ENCODE measurements at places on chromosomes 5 and 9. TPM values are rescaled to one million over a fixed set of nuclear protein-coding genes. Genes with fewer than 3 reads are reported as not detected.
A peak's percentile ranks its signal among the peaks of the same experiment; 100 is the strongest.

DNA sequence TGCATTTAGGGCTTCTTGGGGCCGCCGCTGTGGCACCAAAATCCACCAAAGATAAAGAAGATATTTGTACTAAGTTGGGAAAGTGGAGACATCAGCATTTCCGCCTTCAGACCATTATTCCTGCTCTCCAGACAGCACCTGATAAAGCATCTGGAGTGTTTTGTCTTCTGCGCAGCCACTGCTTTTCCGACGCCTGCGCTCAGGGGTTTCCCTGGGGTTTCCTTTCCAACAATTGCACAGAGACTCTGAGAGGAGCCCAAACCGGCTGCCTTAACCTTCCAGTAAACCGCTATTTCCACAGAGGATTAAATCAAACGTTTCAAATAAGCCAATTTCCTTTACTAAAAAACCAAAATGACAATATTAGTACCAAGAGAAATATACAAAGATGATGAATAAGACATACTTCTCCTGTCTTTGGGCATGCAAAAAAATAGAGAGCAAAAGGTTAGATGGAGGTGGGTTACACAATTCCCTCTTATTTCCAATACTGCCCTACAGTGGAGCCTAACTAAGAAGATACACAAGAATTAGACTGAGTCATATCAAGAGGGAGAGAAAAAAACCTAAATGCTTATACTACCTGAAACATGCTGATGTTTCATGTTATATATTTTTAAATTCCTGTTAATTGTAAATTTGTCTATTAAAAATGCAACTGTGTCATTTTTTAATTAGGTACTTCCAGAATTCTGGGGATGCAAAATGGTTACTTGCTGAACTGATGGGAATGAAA, 98.4 kb downstream of the MAPKAP1 start:
- DNase-seq: no peak
- H3K27me3 ChIP-seq: no peaks in the 10 kb centered on the region
- no peak overlapping the region for H3K27ac ChIP-seq
- H3K4me1 ChIP-seq: peaks cover 21% of the 10 kb centered on the region
- H3K4me3 ChIP-seq: no peak overlapping the region
- peaks cover 5% of the 10 kb centered on the region for H3K36me3 ChIP-seq

DNA sequence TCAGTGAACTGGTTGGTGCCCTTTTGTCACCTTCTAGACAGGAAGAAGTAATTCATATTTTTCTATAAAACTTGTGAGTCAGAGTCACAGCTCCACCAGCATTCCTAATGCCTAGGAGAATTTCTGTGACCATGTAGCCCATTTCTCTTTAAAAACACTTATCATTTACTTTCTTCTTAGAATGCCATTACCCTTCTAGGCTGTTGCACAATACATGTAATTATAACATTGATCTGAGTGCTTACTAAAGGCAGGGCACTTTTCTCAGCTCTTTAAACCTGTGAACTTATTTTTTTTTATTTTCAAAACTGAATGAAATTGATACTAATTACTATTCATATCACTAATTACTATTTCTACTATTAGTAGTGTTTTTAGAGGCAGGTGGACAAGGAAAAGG, 373.7 kb downstream of the TLE4 start:
- H3K27me3 ChIP-seq: no peaks in the 10 kb centered on the region
- no peak overlapping the region for H3K4me3 ChIP-seq
- DNase-seq: no peak
- no peak overlapping the region for H3K27ac ChIP-seq
- no peaks in the 10 kb centered on the region for H3K4me1 ChIP-seq
- no peaks in the 10 kb centered on the region for H3K36me3 ChIP-seq

DNA sequence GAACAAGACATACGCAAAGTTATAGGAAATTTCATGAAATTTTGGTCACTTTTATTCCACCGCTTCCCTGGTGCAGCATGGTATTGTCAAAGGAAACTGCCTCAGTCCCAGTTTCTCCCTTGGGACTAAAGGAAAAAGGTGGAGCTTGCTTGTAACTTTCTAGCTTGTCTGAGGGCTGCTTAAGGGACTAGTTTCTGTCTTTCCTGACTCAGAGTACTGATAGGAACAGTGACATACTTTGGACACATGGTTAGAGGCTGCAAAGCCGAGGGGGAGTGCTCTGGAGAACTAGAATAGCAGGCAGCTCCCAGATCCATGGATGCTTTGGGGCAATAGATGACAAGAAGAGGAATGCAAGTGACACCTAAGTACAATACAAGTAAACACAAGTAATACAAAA, 136.7 kb downstream of the CDC42SE2 start:
- no peaks in the 10 kb centered on the region for H3K27me3 ChIP-seq
- H3K36me3 ChIP-seq: peaks cover 66% of the 10 kb centered on the region
- H3K4me3 ChIP-seq: no peak overlapping the region
- DNase-seq: no peak
- peak overlapping the region; percentile 36 for H3K27ac ChIP-seq
- H3K4me1 ChIP-seq: peaks cover 34% of the 10 kb centered on the region

The ZNF366 gene
- not detected for total RNA-seq

The KCNV2 gene
- not detected for total RNA-seq

Measured in activated B cell treated with CpG ODN at 0.5 μM for 24 hours (primary cell).